SHP77 (cell line): ENCODE measurements at places on chromosomes 1 and 21.
A peak's percentile ranks its signal among the peaks of the same experiment; 100 is the strongest.

GRCh38 chr1:19485362-19486187 lies at the start of gene CAPZB:
Gene CAPZB, minus strand, starts transcription at chr1:19485539. Its CDS starts 101 bp downstream, at chr1:19485438.
- DNase-seq, result peak; percentile 69

DNA sequence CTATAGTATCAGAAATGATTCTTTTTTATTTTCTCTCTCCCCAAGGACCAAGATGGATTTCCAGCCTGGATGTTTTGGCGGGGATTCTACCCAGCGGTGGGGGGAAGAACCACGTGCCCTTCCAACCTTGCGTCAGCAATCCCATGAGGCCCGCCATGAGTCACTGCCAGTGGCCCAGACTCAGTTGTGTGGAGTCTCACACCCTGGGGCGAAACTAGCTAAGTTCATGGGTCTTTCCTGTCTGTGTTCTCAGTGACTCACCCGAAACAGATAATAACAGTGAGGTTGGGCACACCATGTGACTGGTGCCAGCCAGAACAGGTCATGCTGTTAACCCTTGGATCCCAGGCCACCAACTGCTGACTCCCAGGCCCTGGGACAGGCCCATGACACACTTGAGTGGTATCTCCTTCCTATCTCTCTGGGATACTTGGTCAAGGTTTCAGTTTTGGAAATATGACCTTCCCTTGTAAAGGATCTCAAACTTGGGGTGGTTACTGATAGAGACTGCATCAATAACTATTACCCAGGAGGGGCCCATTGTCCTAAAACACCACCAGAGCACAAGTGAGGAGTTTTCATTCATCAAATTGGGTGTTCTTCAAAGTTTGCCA lies 98.0 kb upstream of the DUSP10 start:
- DNase-seq, result no peak

DNA sequence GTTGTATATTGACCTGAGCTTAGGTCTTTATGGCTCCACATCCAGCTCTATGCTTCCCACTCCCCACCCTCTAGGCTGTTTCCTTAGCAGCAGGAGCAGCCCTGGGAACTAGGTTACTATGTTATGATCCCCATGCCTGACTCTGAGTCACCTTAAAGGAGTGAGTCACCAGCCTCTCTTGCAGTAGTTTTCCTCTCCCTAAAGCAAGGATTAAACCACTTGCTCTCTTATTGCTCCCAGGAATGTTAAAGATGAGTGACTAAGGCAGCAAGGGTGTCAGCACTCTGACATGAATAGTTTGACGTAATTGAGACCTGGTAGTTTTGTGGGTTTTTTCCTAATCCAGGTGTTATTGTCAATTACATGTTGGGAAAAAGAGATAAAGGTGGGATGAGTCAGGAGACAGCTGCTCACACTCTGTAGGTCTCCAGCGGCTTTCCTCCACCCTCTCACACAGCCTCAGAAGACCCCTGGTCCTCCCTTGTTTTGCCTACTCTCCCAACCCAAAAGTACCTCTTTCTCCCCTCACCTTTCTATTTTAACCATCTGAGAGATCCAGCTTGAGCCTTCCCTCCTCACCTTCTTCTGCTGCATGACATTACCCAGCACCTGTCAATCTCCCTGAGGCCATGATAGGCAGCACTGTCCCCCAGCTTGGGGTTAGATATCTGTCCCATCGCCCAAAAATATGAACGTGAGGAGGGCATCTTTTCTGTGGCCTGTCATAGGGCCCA lies 369.1 kb upstream of the VAMP3 start:
- peak; percentile 38 for DNase-seq

DNA sequence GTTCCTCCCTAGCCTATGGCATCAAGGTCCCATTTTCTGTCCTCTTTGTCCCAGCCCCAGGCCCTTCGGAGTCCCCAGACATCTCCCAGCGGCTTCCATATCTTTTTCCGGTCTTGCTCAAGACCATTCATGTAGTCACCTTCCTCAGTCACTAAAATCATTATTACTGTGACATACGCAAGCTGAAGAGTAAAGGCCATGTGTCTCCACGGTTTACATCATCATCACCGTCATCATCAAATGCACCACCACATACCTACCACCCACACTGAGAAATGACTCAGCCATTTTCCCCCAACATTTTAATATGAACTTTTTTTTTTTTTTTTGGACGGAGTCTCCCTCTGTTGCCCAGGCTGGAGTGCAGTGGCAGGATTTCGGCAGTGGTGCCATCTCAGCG lies 43.4 kb downstream of the FHAD1 start:
- no peak for DNase-seq

- DNase-seq, result no peak
These were observed 109.0 kb downstream of the FAF1 start for GRCh38 chr1:50851034-50851433.
